ENCODE measurements at places on chromosomes 7 and 10. TPM values are rescaled to one million over a fixed set of nuclear protein-coding genes. Genes with fewer than 3 reads are reported as not detected.

Gene STX1A
- 40.5 TPM for total RNA-seq

Gene LEP
- total RNA-seq: not detected

DNA sequence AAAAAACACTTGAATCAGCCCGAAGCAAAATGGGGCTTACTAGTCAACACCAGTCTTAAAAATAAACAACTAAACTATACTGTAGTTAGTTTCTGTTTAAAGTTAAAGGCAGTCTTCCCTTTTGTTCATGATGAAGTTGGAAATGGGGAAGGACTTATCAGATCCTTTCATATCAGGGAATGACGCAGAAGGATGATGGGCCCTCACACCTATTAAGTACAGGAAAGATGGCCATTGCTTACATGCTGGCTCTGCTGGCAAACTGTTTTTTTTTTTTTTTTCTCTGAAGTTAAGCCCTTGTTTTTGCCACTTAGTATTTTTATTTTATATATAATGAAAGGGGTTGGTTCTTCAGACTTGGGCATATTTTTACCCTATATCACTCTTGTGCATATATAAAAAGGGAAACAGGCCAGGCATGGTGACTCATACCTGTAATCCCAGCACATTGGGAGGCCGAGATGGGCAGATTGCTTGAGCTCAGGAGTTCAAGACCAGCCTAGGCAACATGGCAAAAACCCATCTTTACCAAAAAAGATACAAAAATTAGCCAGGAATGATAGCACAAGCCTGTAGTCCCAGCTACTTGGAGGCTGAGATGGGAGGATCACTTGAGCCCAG lies 16.6 kb upstream of the NRBF2 start:
- no peaks in the 10 kb centered on the region for H3K36me3 ChIP-seq
- no peaks in the 10 kb centered on the region for H3K27me3 ChIP-seq
- DNase-seq: no peak
- H3K4me3 ChIP-seq: no peak overlapping the region
- 0 out of 2 replicates have a peak, but pooled peaks cover 7% of the 10 kb centered on the region for H3K4me1 ChIP-seq

GRCh38 chr7:44385434-44386138 lies 60.2 kb upstream of the CAMK2B start:
- no peak for DNase-seq
- H3K4me3 ChIP-seq: no peak overlapping the region
- no peak overlapping the region for H3K27ac ChIP-seq
- 0 out of 2 replicates have a peak, but pooled peaks cover 10% of the 10 kb centered on the region for H3K36me3 ChIP-seq
- H3K4me1 ChIP-seq: peaks cover 11% of the 10 kb centered on the region

DNA sequence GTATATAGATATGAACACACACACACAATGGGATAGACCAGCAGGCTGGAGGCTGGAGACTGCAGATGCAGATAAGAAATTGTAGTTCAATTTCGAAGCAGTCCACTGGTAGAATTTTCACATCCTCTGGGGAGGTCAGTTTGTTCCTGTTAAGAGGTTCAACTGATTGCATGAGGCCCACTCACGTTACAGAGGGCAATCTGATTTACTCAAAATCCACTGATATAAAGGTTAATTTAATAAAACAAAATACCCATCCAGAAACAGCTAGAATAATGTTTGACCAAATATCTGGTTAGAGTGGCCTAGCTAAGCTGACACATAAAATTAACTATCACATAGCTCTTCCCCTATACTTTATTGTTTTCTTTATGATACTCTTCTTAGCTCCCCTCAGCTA lies 162.9 kb upstream of the SMIM30 start:
- H3K36me3 ChIP-seq: no peaks in the 10 kb centered on the region
- no peaks in the 10 kb centered on the region for H3K4me1 ChIP-seq
- no peaks in the 10 kb centered on the region for H3K27me3 ChIP-seq
- no peak overlapping the region for H3K4me3 ChIP-seq

DNA sequence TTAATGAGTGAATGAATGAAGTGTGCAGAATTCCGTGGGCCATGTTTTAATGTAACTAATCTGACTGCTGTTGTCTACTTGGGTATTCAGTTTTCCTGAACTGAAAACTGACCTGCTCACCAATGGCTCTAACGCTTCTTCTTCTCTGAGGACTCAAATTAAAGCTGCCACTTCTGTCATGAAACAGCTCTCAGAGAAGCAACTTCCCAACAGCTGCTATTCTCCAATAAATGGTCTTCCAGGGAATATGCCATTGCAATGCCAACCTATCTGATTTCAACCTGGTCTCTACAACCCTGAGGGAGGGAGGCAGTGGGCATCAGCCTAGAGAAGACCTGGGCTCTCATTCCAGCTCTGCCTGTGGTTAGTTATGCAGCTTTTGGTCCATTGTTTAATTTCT lies 69.4 kb downstream of the FRMD4A start:
- no peaks in the 10 kb centered on the region for H3K36me3 ChIP-seq
- no peak for DNase-seq
- H3K27ac ChIP-seq: no peak overlapping the region
- no peaks in the 10 kb centered on the region for H3K4me1 ChIP-seq

GRCh38 chr7:84714765-84715164 lies 472.1 kb downstream of the SEMA3D start:
- H3K36me3 ChIP-seq: no peaks in the 10 kb centered on the region
- no peaks in the 10 kb centered on the region for H3K4me1 ChIP-seq
- H3K4me3 ChIP-seq: no peak overlapping the region

Gene COL1A2
- not detected for total RNA-seq

DNA sequence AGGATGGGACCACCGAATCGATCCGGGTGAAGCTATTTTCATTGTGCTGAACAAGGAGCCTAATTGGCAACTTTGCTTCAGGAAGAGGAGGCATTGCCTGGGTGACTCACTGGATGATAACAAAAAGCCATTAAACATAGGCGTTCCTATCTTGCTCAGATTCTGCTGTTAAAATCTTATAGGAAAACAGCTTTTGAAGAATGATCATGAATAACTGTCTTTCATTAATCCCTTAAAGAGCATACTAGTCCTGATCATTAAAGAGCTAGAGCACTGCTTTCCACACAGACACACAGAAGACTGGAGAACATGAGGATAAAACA lies 174.2 kb upstream of the IMMP2L start:
- no peak overlapping the region for H3K27ac ChIP-seq
- DNase-seq: no peak
- no peaks in the 10 kb centered on the region for H3K36me3 ChIP-seq
- 0 out of 2 replicates have a peak, but pooled peaks cover 5% of the 10 kb centered on the region for H3K4me1 ChIP-seq

DNA sequence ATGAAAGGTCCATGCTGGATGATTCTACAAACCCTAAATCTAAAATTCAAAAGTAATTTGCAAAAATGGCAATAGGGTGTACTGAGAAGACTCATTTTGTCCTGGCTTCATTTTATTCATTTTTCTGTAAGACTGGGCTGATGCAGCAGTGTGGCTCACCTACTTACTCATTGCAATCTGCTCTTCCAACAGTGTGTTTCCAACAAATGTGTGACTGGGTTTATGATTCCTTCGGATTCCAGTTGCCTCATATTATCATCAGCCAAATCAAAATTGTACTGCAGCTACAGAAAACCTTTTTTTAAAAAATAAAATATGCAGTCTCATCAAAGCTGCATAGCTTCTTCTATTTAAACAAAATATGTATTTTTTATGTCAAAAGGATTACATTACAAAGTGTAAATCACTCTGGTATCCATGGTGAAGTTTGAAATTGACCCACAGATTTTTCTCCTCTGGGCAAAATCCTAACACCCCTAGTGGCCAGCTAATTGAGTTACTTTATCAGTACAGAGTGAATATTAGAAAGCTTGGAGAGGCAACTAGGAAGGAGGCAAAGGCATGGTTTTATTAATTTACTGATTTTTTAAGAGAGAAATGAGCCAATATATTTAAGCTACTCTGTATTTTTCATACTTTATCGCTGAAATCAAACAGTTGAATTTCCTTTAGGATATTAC lies 390.3 kb downstream of the MAGI2 start:
- no peak overlapping the region for H3K4me3 ChIP-seq
- no peaks in the 10 kb centered on the region for H3K4me1 ChIP-seq
- no peaks in the 10 kb centered on the region for H3K36me3 ChIP-seq
- DNase-seq: no peak
- H3K27me3 ChIP-seq: no peaks in the 10 kb centered on the region

DNA sequence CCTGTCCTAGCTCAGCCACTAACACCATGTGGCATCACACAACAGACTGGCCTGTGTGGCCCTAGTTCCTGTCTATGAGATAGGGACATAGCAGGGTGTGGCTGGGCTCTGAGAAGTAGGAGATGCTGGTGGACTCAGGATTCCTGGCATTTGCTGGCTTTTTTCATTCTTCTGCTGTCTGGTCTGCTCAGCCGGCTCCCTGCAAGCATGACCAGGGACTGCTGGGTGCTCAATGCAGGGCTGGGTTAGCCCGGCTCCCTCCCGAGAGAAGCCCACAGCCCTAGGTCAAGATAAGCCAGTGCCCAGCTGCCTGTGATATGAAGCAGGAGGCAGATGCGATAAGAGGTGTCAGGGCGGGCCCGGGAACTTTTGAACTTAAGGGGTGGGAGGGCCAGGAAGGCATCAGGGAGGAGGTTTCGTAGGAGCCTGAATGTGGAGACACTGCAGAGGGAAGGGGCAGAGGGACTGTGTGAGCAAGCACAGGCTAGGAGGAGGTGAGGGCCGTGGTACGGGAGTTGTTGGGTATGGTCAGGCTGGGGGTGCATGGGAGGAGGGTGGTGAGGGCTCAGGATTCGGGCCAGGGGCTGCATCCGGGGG lies 3.5 kb downstream of the AQP1 start:
- no peaks in the 10 kb centered on the region for H3K27me3 ChIP-seq
- peaks cover 35% of the 10 kb centered on the region for H3K4me1 ChIP-seq
- no peaks in the 10 kb centered on the region for H3K36me3 ChIP-seq
- no peak overlapping the region for H3K4me3 ChIP-seq

Gene SFTPA1
- not detected for total RNA-seq

DNA sequence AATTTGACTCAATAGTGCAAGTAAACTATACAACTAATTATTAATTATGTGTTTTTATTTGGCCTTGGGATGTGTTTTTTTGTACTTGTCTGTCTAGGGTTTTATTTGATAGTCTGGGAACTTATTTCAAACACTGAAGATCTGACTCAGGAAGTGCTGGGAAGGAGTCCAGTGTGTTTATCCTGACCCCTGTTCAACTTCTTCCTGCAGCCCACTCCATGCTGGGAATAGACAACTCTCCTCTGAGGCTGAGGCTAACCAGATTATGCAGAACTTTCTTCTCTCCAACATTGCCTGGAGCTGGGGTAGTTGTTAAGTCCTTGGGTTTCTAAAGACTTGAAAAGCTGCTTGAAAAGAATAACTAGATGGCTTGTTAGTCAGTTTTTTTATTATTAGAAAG lies 6.9 kb downstream of the CISD1 start:
- no peak overlapping the region for H3K27ac ChIP-seq
- DNase-seq: no peak
- H3K4me1 ChIP-seq: peaks cover 12% of the 10 kb centered on the region
- H3K36me3 ChIP-seq: peaks cover 14% of the 10 kb centered on the region
- H3K4me3 ChIP-seq: no peak overlapping the region

- no peak for DNase-seq
- no peak overlapping the region for H3K4me3 ChIP-seq
- H3K27ac ChIP-seq: no peak overlapping the region
- H3K27me3 ChIP-seq: no peaks in the 10 kb centered on the region
- H3K36me3 ChIP-seq: no peaks in the 10 kb centered on the region
Observed at GRCh38 chr7:134356421-134356936, 39.7 kb upstream of the SLC35B4 start.

DNA sequence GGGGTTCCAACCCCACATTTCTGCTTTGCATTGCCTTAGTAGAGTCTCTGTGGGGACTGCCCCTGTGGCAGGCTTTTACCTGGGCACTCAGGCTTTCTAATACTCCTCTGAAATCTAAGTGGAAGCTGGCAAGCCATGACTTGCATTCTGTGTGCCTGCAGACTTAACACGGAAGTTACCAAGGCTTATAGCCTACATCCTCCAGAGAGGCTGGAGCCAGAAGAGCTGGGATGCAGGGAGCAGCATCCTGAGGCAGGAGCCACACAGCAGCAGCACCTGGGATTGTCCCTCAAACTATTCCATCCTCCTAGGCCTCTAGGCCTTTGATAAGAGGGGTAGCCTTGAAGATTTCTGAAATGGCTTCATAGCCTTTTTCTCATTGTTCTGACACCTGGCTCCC lies 22.1 kb upstream of the ABCC2 start:
- no peak overlapping the region for H3K27ac ChIP-seq
- no peaks in the 10 kb centered on the region for H3K27me3 ChIP-seq
- no peak overlapping the region for H3K4me3 ChIP-seq
- no peak for DNase-seq
- peaks cover 5% of the 10 kb centered on the region for H3K36me3 ChIP-seq
- no peaks in the 10 kb centered on the region for H3K4me1 ChIP-seq

DNA sequence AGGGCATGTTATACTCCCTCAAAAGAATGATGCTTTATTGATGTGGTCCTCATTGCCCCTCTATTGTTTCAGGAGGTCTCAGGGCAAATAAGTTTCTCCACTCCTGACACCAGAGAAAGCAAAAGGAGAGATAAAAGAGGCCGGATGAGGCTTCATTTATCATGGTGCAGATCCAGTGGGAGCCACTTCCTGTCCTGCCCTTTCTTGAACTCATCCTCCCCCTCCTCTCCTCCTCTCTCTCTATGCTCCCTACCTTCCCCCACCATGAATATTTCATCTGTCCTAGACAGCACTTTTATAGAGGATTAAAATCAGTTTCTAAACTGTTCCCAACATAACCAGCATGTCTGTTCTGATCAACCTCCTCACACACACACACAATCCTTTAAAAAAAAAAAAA lies 172.2 kb upstream of the KMT2E start:
- DNase-seq: no peak
- no peak overlapping the region for H3K4me3 ChIP-seq
- peaks cover 62% of the 10 kb centered on the region for H3K27me3 ChIP-seq
- H3K4me1 ChIP-seq: no peaks in the 10 kb centered on the region

DNA sequence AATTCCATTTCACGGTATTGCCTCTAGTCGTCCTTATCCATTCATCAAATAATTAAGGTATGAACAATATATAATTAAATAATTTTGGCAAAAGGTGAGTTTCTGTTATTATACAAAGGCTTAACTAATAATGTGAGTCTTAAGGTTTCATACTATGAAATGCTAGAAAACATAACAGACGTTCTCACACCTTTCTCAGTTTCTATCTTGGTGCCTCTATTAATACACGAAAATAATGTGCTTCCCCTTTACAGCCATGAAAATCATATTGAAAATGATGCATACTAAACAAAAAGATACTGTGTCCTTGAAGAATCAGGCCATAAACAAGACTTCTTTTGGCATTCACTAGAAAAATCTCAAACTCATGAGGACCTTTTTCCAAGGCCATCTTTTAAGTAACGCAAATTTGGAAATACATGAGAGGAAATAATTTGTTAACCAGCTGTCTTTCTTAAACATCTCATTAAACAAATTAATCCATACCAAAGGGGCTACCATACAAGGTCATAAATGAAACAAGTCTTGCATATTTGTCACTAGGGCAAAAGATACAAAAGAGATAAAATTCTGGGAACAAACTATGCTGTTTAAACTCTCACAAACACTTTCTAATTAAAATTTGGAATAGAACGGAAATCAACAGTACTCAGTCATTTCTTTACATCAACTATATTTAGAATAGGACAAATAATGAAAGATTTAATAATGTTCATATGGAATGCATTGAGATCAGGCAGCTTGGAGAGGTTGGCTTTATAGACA lies 53.9 kb upstream of the CAV2 start:
- no peak overlapping the region for H3K27ac ChIP-seq
- DNase-seq: no peak
- peaks cover 63% of the 10 kb centered on the region for H3K4me1 ChIP-seq
- H3K4me3 ChIP-seq: no peak overlapping the region
- H3K27me3 ChIP-seq: no peaks in the 10 kb centered on the region
- H3K36me3 ChIP-seq: no peaks in the 10 kb centered on the region

Measured in PC-9 (cell line).